ENCODE measurements at places on chromosomes 4 and X.

DNA sequence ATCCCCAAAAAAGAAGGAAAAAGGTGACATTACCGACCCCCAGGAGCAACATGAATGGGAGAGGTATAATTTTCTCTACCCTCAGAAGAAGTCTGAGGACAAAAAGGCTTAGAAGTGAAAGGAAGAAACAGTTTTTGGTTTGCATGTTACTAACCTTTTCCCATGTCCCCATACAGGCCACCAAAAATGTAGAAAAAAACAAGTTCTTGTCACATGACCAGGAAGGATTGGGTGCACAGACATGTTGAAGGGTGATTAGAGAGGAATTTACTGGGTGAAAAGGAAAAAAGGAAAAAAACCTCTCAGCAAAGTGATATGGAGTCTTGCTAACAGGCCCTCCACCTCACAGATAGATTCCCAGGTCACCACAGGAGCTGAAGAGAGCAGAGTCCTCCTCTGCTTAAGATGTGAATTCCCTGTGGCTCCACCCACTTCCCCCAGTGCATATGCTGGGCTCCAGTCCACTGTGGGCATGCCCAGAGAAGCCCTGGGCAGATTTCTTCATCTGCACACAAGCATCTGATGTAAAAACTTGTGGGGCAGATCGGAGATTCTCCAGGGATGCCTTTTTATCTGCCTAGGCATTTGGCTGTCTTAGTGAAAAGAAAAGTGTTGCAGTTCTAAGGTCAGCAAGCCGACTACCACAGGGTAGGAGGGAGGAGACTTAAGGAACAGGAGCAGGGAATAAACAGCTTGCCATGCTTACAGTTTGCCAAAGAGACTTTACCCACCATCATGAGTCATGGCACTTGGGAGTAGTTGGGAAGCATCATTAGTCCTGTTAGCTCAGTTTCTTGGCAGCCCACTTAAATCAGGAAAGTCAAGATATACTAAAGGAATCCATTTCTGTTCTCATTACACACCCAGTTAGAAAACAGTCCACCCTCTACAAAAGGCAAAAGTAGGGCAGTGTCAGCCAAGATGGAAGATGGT, 25.0 kb upstream of the PASD1 start:
- no peak for DNase-seq

DNA sequence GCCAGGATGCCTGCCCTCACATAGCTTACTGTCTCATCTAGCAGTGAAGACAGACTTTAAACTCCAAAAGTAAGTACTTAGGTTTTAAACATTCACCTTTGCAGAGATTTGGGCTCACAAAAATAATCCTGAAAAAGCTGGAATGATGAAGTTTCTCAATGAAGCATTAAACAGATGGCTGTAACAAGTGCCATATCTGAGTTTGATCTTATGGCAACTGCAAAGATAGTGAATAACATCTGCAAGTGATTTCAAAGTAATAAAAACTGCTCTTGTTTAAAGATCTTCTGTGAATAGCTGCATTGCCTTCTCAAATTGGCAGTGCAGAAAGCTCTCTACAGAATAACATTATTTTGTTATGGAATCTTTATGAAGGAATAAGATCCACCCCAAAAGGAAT, 271.2 kb upstream of the SMIM31 start:
- no peak for DNase-seq

GRCh38 chrX:10620121-10620699, at the start of gene MID1:
Gene MID1, minus strand, starts transcription at chrX:10620585. Its CDS starts 53,038 bp downstream, at chrX:10567547.
- peak; percentile 12 for DNase-seq

DNA sequence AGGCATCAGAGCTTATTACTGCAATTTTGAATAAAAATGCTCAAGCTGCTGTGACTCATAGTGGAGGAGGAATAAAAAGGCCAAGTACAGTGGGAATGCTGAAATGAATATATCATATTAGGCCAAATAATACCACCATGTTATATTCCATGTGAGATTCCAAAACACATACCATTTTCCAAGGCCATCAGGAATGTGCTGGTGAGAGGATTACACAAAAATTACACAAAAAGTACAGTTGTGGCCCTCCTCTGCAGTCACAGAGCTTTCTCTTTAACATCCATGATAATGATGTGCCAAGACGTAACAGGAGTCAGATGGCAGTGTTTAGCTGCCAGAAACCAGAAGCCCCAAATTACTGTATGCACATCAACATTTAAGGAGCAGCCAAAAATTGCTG, 153.5 kb downstream of the PCDH18 start:
- no peak for DNase-seq

DNA sequence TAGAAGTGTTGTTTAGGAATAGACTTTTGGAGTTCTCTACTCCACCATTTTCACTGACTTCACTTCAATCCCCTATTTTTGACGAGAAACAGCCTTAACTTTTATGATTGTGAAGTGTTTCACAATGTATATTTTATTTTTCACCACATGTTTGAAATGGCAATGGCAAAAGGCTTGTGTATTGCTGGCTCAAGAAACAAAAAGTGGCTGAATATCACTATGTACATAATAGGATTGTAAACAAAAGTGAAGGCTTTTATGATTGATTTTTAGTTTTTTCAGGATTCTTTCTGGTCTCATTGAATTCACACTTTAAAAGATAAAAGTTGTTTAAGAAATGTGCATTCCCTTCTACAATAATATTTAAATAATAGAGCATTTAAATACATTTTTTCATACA, 18.2 kb downstream of the MAGEB5 start:
- no peak for DNase-seq

DNA sequence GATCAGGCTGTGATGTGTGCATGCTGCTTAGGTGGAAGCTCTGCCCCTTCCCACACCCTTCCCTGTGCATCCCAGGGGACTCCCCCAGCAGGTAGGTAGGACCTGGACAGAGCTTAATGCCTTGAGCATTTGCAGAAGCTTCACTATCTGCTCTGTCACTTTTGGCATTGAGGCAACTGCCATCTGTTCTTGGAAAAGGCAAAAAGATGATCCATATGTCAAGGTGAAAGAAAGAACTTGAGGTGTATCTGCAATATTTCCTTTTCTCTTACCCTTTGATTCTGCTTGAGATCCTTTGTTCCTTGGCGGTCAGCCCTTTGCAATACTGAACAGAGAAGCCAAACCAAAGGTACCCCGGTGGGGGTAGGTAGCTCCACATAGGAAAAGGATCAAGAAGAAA, 37.1 kb upstream of the TBC1D9 start:
- no peak for DNase-seq

GRCh38 chrX:130027569-130027968, 45.1 kb downstream of the BCORL1 start:
- DNase-seq, result no peak

GRCh38 chrX:111778591-111778990, 97.4 kb upstream of the TRPC5OS start:
- DNase-seq, result no peak

GRCh38 chr4:1290165-1290977, 680 bp downstream of the MAEA start:
- DNase-seq, result no peak

- no peak for DNase-seq
Observed at GRCh38 chr4:82744284-82744968, 54.2 kb downstream of the SCD5 start.

DNA sequence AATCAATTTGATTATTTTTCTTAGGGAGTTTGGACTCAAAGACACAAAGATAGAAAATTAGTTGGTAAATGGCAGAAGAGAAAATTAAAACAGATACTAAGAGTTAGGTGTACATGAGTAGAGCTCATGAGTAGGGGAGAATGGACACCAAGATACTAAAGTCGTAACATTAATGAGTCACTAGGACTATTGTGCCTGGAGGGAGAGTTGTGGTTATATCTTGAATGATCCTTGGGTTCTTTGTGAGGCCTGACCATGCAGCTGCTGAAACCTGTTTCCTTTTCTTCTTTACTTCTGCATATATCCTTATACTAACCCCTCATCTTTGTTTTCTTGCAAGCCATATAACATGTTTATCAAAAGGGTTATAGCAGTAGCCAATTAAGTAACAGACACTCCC, 532.8 kb downstream of the RPA4 start:
- no peak for DNase-seq

DNA sequence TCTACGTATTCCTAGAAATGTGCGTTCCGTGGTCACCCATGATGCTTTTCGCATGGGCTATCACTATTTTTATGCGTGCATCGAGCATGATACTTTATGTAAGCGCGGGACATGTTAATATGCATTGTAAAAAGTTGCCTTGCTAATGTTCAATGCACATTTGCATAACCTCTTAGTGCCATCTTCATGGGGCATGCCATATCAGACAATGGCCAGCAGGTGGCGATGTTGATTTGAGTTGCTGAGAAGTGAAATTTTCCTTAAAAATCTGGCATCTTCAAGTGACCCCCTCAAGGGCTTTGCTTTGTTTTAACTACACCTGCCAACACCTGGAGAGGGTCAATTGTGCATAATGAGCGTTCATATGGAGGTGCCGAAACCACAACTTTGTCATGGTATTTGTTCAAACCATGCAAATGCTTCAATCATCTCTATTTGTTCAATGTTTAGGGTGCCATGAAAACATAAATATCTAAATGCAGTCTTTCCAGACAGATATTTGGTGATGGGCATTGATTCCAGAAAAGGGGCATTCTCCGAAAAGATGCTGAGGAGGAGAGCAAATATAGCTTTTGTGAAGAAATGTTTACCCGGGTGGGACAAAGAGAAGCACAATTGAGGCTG, 833.9 kb upstream of the PRKX start:
- DNase-seq, result no peak

- no peak for DNase-seq
Observed at GRCh38 chr4:188347339-188347738, 208.1 kb downstream of the TRIML1 start.

Measured in NCI-H187 treated with DMSO at 0.1 percent for 48 hours (cell line).